NCI-H1092 (cell line): ENCODE measurements at places on chromosomes 4 and X.
A peak's percentile ranks its signal among the peaks of the same experiment; 100 is the strongest.

- DNase-seq = no peak
Measured at GRCh38 chr4:145480257-145480656, 1.4 kb upstream of the SMAD1 start.

DNA sequence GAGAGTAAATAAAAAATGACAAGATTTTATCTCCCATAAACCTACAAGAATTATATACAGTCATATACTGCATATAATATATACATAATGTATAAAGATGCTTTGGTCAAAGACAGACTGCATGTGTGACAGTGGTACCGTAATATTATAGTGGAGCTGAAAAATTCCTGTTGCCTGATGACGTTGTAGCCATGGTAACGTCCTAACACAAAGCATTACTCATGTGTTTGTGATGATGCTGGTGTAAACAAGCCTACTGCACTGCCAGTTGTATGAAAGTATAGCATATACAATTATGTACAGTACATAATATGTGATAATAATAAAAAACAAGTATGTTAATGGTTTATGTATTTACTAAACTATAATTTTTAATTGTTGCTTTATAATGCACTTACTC, 245.2 kb upstream of the CENPE start:
- DNase-seq = no peak

DNA sequence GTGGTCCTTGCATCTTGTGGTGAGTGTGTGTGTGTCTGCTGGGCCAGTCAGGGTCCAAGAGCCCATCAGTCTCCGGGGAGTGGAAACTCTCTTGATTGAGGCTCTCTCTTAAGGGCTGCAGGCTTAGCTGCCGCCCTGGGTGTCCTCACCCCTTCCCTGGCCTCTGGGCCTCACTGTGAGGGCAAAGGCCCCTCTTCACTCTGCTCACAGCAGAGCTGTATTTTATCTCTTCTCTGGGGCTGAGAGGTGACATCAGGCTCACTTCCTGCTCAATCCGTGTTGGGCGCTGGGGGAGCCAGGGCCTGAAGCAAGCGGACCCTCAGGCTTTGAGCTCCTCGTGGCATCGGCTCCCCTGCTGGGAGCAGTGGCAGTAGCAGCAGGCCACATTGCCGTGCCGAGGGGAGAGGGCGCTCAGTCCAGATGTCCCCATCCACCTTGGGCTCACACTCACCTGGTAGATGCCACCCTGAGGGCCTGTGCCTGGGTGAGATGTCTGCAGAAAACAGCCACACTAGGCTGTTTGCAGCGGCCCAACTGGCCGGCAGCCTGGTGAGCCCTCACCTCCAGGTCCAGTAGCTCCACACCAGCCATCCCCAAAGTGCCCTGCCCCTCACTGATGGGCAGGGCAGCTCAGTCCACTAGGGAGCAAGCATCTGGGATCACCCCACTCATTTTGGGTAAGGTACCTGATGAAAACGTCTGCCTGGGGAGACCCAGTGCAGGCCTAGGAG, 24.7 kb upstream of the PRPS1 start:
- DNase-seq = no peak

- no peak for DNase-seq
Measured at GRCh38 chr4:46211406-46211805, 87.6 kb upstream of the GABRG1 start.

GRCh38 chr4:49032440-49033161, 46.5 kb downstream of the CWH43 start:
- peak; percentile 11 for DNase-seq

GRCh38 chr4:98864560-98864959, 64.4 kb downstream of the EIF4E start:
- DNase-seq = no peak
